ENCODE measurements at places on chromosomes 6 and 20.

- no peak for DNase-seq
Measured at GRCh38 chr6:67640484-67640883, 994.6 kb upstream of the ADGRB3 start.

- DNase-seq: no peak
Measured at GRCh38 chr20:38982291-38982690, 20.1 kb downstream of the DHX35 start.

DNA sequence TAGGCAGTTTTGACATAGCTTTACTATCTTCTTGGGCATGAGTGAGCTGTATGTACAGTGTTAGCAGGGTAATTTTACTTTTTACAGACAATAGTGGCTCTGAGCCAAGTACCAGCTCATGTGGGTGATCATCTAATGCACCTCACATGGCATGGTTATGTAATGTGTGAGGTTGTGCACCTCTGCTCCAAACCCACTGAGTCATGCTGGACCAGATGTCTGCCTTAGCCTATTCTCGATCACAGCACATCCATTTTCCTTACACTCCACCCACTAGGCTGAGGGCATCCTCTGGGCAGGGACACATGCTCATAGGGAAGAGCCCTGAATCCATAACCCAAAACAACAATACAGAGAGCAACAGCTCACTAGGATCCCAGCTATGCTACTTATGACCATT lies 71.6 kb upstream of the FBXL4 start:
- DNase-seq: no peak

DNA sequence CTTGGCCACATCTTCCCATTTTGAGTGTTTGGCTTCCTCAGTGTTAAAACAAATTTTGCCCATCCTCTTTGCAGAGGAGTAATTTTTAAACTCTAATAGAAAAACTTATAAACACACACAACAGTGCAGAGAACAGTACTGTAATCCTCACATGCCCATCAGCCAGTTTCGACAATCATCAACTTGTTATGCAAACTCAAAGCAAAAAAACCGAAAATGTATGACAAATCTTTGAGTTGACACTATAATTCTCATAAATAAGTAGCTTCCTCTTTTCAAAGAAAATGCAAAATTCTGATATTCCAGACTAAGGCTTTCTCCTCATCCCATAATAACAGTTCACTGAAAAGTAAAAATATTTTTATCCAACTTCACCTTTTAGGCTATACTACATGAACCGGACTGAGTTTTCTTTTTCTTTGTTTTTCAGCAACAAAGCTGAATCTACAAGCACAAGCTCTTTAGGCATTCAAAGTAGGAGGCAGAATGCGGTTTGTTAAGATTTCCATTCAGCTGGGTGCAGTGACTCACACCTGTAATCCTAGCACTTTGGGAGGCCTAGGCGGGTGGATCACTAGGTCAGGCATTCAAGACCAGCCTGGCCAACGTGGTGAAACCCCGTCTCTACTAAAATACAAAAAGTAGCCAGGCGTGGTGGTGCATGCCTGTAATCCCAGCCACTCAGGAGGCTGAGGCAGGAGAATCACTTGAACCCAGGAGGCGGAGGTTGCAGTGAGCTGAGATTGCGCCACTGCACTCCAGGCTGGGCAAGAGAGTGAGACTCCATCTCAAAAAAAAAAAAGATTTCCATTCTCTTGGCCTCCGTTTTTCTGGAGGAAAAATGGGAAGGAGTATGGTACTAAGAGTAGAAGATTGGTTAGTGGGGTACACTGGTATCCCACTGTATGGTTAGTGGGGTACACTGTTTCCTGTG lies 74.8 kb downstream of the GCNT2 start:
- no peak for DNase-seq
